Activated CD4-positive, CD25-positive, alpha-beta regulatory T cell treated with anti-CD3 and anti-CD28 coated beads, Interleukin-2, amount 50 U/mL, for 24 hours (primary cell): ENCODE measurements at places on chromosomes 4 and X.

DNA sequence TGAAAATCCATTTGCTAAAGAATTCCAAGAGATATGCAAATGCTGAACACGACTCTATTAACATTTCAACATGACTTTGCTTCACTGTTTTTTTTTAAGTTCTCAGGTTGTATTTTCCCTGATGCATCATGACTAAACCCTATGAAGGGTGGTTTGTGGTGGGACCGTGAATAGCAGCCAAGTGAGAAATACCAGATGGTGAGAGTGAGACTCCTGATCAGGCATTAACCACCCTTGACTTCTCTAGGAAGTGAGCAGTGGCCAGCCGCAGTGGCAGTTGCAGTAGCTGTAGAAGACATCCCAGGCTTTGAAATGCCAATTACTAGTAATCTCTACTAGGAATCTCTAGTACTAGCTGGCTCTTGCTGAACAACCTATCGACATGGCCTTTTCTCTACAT lies 383.4 kb downstream of the FAM133A start:
- no peak for ATAC-seq

GRCh38 chr4:88163336-88163735 lies 4.9 kb upstream of the ABCG2 start:
- ATAC-seq: no peak

- ATAC-seq: no peak
Observed at GRCh38 chrX:95762716-95763115, 921.9 kb upstream of the DIAPH2 start.

- peak; percentile 44 for ATAC-seq
Observed at GRCh38 chrX:102651242-102652011, at the start of gene GPRASP1. GPRASP1 (plus strand) TSS chrX:102651483; CDS start chrX:102653914, 2,431 bp downstream.

- ATAC-seq: no peak
Observed at GRCh38 chr4:181085557-181085956, 1157.6 kb upstream of the TENM3 start.

DNA sequence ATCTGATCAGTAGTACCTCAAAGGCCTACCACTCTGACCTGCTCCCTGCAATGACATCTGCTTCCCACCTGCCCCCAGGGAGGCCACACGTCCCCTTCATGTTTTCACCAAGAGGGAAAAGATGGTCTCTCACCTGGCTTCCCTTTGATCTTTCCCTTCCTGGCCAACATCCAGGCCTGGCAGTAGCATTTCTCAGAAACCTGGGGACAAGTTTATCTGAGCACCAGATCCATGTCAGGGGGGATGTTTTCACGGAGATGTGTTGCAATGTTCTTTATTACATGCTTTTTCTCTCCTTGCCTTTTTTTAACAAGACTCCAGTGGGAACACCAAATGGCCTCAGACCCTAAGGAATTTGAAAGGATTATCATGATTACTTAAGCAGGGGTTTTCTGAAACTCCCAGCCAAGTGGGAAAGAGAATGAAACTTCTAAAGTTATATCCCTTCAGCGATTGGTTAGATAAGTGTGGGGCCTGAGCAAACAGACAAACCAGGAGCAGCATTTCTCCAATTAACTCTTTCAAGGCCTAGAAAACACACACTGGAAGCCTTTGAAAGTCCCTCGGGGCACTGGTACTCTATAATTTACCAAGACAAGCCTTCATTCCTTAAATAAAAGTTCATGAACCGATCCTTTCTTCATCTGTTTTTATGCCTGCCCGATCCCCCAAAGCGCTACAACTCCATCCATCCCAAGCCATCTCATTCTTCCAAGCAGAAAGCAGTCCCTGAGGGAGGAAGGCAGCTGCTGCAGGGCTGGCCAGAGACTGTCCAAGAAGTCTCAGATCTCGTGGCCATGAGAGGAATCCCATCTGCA lies 94.1 kb downstream of the BCOR start:
- ATAC-seq: no peak

DNA sequence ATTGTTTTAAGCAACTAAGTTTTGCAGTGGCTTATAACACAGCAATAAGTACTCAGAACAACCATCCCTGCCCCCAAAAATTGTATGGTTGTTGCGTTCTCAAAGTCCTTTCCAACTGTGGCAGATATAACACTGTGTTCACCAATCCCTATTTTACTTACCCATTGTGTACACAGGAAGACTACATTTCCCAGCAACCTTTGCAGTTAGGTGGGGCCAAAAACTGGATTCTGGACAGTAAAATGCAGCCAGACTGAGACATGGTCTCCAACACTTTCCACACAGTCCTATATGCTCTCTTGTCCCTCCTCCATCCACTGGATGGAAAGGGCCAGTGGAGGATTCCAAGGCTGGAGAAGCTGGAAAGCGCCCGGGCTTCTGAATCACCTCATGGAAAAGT lies 523.6 kb downstream of the BCOR start:
- no peak for ATAC-seq

GRCh38 chr4:97330917-97331316 lies 812.4 kb downstream of the STPG2 start:
- no peak for ATAC-seq

DNA sequence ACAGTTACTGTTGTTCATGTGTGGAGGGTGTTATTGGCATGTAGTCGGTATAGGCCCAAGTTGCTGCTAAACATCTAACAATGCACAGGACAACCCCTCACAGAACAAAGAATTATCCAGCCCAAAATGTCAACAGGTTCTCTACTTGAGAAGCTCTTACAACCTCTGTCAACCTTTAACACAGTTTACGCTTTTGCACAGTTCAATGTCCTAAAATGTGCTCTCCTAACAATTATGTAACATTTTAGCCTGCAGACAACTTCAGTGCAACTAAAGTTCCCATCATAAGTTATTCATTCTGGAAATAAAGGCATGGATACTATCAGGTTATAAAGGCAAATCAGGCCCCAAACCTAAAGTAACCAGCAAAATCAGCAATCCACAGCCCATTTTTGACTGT lies 66.2 kb downstream of the ASB9 start:
- no peak for ATAC-seq

DNA sequence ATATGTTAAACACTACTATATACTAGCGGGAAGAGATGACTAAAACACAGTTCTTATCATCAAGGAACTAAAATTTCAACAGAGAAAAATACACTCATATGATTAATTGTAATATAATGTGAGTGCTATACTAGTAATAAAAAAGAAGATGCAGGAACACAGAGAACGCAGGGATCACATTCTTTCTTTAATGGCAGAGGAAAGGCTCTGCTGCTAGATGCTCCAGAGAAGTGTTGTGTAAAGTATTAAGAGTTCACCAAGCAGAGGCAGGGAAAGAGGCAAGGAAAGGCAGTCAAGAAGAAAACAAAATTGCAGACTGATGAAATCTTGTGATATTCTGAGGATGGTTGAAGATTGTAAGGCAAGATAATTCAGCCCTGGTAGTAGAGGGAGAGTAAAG lies 394.7 kb downstream of the PDGFC start:
- ATAC-seq: no peak
